ENCODE measurements at places on chromosomes 7 and 10.

DNA sequence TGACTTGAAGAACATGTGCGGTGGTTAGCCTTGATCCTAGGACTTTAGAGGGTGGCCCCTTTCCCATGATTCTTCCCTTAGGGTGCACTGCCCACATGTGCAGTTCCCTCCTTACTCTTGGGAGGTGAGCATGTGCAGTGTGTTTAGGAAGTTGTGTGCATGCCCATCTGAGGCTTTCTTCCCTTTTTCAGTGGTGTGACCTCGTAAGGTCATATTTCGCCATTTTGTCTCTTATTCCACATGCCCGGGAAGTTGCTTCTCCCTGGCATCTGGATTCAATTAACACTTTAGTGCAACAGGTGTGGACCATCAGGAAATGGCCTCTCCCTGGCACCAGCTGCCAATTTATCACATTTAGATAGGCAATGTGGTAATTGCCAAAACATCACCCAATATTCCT lies 380.6 kb upstream of the VSTM2A start:
- no peak for DNase-seq

DNA sequence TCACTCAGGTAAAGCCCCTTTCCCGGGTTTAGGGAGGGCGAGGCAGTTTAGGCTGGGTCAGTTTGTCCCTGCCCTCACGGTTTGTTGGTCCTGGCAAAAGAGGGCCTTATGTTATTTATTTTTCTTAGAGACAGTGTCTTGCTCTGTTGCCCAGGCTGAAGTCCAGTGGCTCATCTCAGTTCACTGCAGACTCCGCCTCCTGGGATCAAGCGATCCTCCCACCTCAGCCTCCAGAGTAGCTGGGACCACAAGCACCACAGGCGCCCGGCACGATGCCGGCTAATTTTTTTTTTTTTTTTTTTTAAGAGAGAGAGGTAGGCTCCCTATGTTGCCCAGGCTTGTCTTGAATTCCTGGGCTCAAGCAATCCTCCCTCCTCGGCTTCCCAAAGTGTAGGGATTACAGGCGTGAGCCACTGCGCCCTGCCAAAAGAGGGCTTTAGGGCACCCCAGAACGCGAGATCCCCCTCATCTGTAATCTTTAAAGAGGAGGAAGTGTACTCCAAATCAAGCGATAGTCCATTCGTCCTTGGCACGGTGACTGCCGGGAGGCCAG lies 626 bp upstream of the BMS1 start:
- no peak for DNase-seq

GRCh38 chr10:90504172-90504571 lies 353.7 kb downstream of the HTR7 start:
- DNase-seq = no peak

DNA sequence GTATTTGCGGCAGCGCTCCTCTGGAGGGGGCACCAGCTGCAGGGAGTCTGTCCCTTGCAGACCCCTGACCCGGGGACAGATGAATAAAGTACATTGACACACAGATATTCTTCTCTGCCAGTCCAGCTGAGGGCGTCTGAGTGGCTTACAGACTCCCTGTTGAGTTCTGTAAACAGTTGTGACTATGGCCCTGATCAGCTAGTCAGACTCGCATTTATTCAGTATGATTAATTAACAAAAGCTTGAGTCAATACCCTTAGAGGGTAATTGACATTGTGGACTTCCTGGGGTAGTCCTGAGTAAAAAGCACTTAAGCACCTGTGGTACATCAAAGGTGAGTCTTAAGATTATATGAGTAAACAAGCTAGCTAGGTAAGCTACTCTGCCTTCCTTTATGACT lies 21.0 kb downstream of the ANKRD30A start:
- no peak for DNase-seq

- DNase-seq = no peak
Observed at GRCh38 chr10:96416643-96417042, 57.8 kb upstream of the OPALIN start.
